IMR-90 (cell line): ENCODE measurements at places on chromosomes 7 and 10. TPM values are rescaled to one million over a fixed set of nuclear protein-coding genes. Genes with fewer than 3 reads are reported as not detected.
A peak's percentile ranks its signal among the peaks of the same experiment; 100 is the strongest.

The TMEM178B gene
- under 0.01 TPM in 2 replicates for total RNA-seq

DNA sequence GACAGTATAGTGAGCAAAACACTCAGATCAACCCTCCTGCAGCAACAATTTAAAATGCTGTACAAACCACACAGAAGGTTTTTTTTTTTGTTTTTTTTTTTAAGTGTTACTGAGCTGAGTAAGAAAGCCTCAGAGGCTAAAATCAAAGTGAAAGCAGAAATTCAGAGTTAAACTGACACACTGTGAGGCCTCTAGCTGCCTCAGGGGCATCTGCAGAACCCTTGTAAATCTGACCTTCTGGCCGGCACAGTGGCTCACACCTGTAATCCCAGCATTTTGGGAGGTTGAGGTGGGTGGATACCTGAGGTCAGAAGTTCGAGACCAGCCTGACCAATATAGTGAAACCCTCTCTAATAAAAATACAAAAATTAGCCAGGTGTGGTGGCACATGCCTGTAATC lies 7.4 kb upstream of the GNA12 start:
- H3K27ac ChIP-seq = no peak overlapping the region
- no peaks in the 10 kb centered on the region for H3K27me3 ChIP-seq
- H3K4me3 ChIP-seq = no peak overlapping the region
- H3K4me1 ChIP-seq = no peaks in the 10 kb centered on the region

The PRF1 gene
- not detected in 2 replicates for total RNA-seq

DNA sequence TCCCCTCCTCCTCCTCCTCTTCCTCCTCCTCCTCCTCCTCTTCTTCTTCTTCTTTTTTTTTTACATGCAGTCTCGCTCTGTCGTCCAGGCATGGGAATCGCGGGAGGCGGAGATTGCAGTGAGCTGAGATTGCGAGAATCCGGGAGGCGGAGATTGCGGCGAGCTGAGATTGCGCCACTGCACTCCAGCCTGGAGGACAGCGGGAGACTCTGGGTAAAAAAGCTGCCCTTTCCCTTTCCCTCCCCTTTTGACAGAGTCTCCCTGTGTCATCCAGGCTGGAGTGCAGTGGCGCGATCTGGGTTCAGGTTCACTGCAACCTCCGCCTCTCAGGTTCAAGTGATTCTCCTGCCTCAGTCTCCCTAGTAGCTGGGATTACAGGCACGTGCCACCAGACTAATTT lies 168.1 kb upstream of the MALRD1 start:
- no peak overlapping the region for H3K4me3 ChIP-seq
- H3K27me3 ChIP-seq = no peaks in the 10 kb centered on the region
- H3K36me3 ChIP-seq = no peaks in the 10 kb centered on the region
- DNase-seq = no peak

The GNGT1 gene
- not detected in 2 replicates for total RNA-seq

DNA sequence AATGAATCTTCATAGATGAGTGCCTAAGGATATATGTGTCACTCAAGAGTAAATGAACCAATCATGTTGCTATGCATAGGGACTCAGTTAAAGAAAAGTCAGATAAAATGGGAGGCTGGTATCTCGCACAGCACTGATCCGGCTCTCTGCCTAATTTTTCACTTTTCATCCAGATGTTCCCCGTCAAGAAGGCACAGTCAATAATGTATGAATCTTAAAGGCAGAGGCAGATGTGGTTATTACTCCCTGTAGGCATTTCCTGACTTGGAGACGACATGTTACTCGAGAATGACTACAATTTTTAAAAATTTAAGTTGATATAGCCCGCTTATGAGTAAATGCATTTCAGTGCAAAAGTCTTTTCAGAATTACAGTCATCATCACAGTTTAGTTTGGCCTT lies 113.6 kb downstream of the TBXAS1 start:
- peak; percentile 55 for DNase-seq
- H3K4me1 ChIP-seq = peaks cover 1% of the 10 kb centered on the region; the same call in 1 of the 2 replicates
- no peak overlapping the region for H3K4me3 ChIP-seq
- peaks cover 3% of the 10 kb centered on the region for H3K36me3 ChIP-seq

The GPR37 gene
- 9.2 and 9.3 TPM in 2 replicates for total RNA-seq
